Fibroblast of skin of left biceps (primary cell): ENCODE measurements at places on chromosomes 5 and 9.

DNA sequence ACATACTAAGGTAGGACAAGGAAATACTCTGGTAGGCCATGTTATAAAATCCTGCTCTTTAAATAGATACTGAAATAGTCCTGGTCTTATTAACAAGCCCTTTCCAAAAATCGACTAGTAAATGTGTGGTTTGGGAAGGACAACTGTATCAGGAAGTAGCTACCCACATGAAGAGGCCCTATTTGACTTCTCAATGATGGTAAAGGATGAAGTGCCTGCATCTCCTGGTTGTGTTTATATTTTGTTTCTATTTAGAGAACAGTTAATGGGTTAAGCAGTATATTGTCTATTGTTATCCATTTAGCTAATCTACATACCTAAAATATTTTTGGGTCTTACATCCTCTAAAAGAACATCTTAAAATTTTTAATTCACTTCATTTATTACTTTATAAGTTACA is 12.5 kb downstream of the GDF9 start:
- no peak for DNase-seq

- no peak for DNase-seq
These were observed 335 bp downstream of the GALNT12 start for GRCh38 chr9:98807814-98808195.

- DNase-seq: no peak
These were observed 87.7 kb downstream of the FOCAD start for GRCh38 chr9:20771729-20772128.

DNA sequence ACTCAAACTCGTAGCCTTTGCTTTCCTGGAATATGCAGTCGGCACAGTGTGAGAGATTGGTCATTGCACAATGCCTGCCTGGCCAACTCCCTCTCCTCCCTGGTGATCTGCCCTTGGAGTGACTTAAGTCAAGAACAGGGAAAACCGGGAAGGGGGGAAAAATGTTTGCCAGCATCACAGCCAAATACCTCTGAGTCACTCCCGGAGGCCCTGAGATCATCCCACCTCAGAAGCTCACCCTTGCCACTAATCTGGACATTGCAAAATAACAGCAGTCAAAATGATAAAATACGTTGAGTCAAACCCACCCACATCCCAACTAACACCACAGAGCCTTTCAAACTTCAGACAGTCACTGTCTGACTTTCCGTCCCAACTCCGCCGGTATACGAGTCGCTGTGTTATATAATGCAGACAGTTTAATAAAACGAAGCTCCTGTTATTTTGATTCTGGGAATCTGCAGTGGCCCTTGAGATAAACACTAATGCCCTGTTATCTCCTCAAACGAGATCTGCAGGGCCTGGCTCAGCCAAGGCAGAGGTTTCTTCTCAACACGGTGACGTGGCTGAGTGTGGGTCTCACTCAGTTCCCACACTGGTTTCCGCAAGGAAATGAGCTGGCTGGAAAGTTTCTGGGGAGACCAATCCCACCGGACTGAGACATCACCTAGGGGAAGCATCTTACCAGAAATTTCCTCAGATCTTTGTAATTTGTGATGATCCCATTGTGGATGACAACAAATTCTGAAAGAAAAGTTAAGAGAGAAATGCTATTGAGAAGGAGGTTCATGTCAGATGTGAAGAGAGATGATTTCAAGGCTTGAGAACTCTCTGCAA is 22.1 kb downstream of the GFPT2 start:
- DNase-seq: peak; percentile 84

DNA sequence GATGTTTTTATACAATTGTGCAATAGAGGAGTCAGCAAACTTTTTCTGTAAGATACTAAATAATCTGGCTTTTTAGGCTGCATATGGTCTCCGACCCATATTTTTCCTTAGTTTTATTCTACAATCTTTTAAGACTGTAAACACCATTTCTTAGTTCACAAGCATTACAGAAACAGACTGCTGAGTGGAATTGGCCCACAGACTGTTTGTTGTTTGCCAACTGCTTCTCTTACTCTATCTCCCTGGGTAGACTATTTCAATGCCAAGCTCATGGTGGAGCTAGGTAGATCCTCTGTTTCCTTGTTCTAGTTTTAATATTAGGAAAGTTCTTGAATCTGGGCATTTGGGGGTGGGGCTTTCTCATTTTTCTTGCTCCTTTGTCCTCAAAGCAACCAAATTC is 857.6 kb downstream of the TLE1 start:
- DNase-seq: no peak

DNA sequence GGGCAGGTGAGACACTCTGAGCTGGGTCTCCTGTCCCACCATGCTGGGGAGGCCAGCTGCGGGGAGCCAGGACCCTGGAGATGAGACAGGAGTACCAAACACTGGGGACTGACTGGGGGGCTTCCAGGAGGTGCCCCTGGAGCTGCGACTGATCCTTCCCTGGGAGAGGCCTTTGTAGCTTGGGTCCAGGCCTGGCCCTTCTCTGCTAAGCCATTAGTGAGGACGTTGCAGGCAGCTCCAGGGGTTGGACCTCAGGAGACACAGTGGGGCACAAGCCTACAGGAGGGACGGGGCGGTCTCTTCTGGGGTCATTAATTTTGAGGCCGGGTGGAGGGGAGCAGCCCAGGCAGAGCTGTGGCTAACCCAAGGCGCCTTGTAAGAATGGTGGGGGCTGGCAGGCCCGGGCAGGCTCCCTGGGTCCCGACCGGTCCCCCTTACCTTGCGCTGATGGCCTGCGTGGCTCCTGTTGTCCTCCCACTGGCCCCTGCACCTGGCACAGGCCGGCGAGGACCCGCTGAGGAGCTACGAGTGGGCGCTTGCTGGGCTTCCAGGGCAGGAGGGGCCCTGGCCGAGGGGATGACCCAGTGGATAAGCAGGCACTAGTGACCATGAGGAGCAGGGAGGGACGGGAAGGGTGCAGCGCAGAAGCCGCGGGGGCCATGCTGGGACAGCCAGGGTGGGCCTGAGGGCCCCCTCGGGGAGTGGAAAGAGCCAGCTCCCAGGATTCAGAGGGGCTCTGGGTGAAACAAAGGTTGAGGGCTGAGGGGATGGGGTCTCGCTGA is 5.1 kb downstream of the MRPS2 start:
- DNase-seq: no peak

GRCh38 chr5:21784487-21784886 is 1068.7 kb downstream of the CDH12 start:
- no peak for DNase-seq

DNA sequence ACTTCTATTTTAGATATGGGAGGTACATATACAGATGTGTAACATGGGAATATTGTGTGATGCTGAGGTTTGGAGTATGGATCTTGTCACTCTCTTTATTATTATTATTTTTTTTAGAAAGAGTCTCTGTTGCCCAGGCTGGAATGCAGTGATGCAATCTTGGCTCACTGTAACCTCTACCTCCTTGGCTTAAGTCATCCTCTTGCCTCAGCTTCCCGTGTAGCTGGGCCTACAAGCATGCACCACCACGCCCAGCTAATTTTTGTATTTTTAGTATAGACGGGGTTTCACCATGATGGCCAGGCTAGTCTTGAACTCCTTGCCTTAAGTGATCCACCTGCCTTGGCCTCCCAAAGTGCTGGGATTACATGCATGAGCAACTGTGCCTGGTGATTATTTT is 138.4 kb upstream of the SLC28A3 start:
- DNase-seq: no peak

- no peak for DNase-seq
These were observed 5.6 kb downstream of the EGFLAM start for GRCh38 chr5:38263983-38264382.

GRCh38 chr9:137275588-137276472 is 1.7 kb upstream of the TOR4A start:
- DNase-seq: no peak

DNA sequence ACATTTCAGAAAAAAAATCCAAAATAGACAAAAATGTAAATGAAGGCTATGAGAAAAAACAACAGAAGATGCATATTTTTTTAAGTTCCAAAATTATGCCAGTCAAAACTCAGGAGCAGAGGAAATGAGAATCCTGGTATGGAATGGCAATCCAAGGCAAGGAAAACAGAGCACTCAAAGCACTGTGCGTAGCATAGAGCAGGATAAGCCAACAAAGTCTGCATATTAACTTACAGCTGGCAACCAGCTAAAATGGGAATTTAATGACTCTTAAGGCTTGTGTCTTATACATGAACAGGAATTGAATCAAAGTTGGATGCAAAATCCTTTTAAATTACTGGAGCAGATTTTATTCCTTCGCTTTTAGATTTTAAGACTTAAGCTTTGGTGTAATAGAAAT is 203.5 kb upstream of the DAPK1 start:
- no peak for DNase-seq

- DNase-seq: no peak
These were observed 18.6 kb upstream of the OLFM1 start for GRCh38 chr9:135068776-135069415.

- DNase-seq: no peak
These were observed 6.2 kb downstream of the NOL6 start for GRCh38 chr9:33467526-33467925.

GRCh38 chr9:126869368-126869767 is 8.9 kb downstream of the ZBTB34 start:
- DNase-seq: no peak

- no peak for DNase-seq
These were observed 632 bp downstream of the UBAP1 start for GRCh38 chr9:34179213-34180136.

DNA sequence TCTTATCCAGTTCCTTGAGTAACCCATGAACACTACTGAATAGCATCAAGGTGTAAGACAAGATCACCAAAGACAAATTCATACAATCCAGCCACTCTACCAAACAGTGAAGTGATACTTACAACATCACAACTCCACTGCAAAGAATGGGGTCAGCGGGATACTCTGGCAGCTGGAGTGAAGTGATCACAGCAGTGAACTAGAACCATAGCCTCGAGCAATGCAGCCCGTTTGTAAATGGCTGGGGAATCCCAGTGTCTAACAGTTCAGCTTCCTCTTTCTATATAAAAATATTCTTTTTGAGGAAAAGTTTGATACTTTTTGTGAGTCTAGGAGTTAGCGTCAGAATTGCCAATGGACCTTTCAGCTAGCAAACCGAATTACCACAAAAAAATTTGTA is 515.2 kb downstream of the ZNF608 start:
- DNase-seq: no peak

DNA sequence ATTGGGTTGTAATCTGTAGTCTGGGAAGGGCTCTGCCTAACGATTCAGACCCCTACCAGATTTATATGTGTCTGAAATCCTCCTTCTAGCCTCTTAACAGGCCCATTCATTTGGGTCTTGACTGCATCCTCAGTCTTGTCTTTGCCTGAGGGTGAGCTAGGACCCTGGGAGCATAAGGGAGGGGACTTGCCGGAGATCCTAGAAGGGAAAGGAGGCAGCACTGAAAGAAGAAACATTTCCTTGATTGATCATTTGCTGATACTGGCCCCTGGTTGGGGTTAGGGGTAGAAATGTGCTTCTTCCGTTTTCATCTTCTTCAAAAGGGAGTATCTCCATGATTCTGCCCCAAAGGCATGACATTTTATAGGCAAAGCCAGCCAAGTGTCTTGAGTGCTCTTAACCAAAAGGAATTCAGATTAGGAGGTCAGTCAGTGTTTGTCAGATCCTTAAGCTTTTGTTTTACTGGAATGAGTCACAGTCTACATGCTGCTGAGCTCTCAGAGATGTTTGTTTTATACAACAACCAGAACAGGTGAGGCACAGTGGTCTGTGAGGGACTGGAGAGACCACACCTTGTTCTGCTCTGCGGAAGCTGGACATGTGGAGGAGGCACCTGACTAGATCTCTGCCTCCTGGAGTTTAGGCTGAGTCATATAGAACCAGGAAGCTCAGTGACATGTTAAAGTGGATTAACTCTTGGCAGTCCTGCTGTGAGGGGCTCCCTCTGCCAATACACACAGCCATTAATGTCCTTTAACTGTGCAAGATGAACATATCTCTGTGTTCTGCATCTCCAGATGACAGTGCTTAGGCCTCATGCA is 37.7 kb downstream of the PCDHAC2 start:
- no peak for DNase-seq

DNA sequence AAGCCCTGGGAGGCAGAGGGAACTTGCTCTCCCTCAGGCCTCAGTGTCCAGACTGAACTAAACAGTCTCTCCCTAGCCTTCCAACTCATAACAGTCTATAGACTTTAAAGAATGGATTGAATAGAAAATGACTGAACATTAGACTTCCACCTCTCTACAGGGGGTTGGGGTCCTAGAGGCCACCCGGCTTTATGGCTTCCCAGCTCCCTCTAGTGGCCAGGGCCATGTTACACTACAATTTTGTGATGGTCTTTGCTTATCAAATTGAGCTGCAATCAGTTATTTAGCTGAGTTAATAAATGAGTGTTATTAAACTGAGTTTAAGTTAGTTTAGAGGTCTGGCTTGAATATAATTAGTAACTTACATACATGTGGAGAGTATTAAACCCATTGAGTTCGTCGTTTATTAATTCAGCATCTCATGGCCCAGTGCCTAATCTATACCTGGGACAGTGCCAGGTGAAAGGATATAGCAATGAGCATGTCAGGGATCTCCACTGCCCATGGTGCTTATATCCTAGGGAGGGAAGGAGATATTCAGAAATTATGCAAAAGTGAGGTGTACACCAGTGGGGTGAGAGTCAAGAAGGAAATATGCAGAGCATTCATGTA is 105.2 kb downstream of the SH3TC2 start:
- DNase-seq: no peak

DNA sequence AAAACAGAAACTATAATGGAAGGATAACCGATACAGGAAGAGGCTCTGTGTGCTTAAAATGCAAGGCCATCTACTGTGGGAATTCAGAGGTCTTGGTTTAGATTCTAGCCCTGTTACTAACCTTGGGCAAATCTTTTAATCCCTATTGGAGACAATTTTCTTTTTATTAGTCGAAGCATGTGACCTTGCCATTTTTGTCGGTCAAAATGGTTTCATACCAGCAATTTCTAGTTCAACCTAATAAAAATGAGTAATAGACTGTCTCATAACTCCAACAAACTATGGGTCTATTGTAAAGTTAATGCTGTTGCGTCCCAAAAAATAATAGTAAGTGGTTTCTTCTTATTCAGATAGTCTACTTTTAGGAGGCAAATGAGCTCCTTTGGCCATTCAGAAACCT is 38.4 kb downstream of the PRR16 start:
- no peak for DNase-seq

- DNase-seq: no peak
These were observed 31.5 kb downstream of the SLC6A3 start for GRCh38 chr5:1413611-1414241.

DNA sequence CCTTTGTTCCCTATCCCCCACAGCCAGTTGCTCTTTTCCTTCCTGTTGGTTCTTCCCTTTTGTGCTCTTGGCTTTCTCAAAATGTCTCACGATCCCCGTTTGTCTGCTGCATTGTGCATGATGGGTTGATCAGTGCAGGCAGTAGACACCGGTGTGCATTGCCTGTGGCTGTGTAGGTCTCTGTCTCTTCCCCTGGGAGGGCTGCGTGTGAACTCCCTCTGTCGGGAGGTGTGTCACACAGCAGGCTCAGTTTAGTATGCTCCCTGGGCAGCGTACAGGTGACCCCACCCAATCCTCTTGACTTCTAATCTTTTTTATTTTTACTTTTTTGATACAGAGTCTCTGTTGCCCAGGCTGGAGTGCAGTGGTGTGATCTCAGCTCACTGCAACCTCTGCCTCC is 265.3 kb downstream of the FSTL4 start:
- no peak for DNase-seq

GRCh38 chr5:172854451-172854871 is 20.4 kb downstream of the ERGIC1 start:
- DNase-seq: no peak

- DNase-seq: no peak
These were observed 22.4 kb downstream of the ZDHHC11B start for GRCh38 chr5:761854-762710.
